Activated CD8-positive, alpha-beta memory T cell treated with anti-CD3 and anti-CD28 coated beads, Interleukin-2, amount 50 U/mL, for 4 hours (primary cell): ENCODE measurements at places on chromosomes 3 and 15.

DNA sequence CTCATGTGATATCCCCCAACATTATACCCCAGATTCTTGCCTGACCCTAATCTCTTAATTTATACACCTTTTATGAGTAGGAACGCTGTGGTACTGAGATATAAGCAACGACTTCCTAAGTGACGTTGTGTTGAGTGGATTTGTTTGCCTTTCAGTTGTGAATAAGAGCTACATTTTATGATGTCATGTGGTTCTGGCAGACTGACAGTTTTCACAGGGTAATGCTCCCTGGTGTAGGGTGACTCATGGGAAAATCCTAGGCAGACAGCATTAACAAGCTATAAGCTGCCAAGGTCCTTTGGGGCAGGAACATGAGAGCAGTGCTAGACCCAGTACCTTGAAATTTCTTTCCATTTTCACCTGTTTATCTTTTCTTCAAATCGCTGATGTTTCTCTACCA is 11.2 kb downstream of the C3orf52 start:
- no peak for DNase-seq

DNA sequence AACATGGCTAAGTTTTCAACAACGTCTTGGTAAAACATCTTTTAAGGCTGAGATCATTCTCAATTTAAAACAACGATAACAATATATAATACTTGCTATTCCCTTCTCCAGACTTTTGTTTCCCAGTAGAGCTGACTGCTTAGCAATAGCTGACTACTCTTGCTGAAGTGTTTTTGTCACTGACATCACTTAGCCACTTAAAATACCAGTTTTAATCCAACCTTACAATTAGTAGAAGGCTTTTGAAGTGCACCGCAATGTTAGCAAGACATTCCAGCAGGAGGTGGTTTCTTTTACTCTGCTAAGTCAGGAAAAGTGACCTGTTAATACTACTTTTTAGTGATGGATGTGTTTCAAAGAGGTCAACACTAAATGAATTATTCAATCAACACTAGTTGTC is 28.7 kb upstream of the GBE1 start:
- no peak for DNase-seq

GRCh38 chr3:174955513-174956016 is 96.4 kb downstream of the NAALADL2 start:
- no peak for DNase-seq

GRCh38 chr15:63244976-63245645 is 32.3 kb upstream of the APH1B start:
- no peak for DNase-seq

- DNase-seq, result no peak
Measured at GRCh38 chr3:26652164-26652563, 29.6 kb downstream of the LRRC3B start.

DNA sequence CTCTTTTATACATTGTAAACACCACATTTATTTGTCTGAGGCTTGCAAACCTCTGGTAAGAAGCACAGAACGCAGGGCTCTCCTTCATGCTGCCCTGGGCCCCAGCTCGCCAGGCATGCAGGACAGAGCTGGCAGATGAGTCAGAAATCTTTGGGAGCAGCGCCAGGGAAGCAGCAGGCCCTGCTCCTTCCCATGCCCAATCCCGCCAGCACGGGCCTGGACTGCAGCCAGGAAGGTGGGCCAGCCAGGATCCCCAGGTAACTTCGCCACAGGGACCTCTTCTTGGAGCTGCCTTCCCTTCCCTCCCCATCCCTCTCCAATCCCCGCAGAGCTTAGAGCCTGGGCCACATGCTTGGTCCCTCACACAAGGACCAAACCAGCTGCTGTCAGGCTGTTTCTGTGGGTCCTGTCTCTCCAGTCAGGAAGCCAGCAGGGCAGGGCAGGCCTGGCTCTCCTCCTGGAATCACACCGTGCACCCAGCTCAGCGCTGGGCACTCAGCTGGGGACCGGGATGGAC is 8.8 kb downstream of the STOML1 start:
- DNase-seq, result no peak

GRCh38 chr15:92102395-92102755 is 248.9 kb downstream of the SLCO3A1 start:
- no peak for DNase-seq

- DNase-seq, result no peak
Measured at GRCh38 chr3:193842029-193842798, 249.2 kb downstream of the OPA1 start.

DNA sequence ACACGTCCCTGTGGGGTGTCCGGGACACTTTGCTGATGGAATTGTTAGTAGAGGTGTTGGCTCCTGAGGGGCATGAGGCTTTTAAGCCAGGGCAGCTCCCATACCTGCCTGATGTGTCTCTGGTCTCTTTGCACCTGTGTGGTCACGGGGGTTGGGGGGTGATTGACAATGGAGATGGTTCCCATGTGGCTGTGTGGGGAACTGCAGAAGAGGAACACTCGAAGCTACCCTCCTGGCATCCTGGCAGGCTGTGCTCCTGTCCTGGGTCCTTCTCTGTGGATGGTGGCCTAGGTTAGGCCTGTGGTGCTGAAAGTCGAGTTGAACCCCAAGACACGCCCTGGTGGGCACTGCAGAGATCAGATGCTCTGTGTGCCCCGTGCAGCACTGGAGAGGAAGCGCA is 73.4 kb downstream of the HMCES start:
- no peak for DNase-seq

- no peak for DNase-seq
Measured at GRCh38 chr15:30963681-30964080, 27.7 kb downstream of the MTMR10 start.

DNA sequence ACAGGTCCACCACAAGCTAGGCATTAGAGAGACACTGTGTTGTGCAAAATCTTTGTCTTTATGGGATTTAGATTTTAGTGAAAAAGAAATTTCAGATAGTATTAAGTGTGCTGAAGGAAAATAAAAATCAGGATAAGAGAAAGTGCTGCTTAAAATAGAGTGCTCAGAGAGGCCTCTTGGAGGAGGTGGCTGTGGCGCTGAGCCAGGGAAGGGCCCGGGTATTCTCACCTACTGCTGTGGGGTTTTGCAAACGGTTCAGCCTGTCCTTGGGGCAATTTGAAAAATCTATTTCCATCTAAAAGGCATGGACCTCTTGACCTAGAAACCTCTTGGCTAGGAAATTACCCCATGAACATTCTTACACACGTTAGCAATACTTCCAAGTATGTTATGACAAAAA is 267.7 kb downstream of the TJP1 start:
- DNase-seq, result no peak

GRCh38 chr3:129433565-129433964 is 5.1 kb upstream of the EFCAB12 start:
- no peak for DNase-seq

- DNase-seq, result no peak
Measured at GRCh38 chr3:105729667-105730066, 139.1 kb downstream of the CBLB start.

DNA sequence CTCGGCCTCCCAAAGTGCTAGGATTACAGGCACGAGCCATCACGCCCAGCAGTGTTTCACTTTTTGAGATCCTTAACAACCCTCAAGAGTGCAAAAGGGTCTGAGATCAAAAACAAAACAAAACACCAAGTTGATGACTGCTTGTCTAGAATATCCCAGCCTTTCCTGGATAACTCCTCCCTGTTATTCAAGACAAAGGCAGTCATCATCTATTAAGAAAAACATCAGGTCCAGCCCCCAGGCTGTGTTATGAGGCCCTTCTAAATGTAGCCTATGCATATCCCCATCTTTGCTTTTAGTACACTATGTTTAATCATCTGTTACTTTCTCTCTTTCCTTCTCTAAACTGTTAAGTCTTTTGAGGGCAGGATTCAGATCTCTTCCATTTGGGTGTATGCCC is 150.1 kb upstream of the FHIT start:
- no peak for DNase-seq

DNA sequence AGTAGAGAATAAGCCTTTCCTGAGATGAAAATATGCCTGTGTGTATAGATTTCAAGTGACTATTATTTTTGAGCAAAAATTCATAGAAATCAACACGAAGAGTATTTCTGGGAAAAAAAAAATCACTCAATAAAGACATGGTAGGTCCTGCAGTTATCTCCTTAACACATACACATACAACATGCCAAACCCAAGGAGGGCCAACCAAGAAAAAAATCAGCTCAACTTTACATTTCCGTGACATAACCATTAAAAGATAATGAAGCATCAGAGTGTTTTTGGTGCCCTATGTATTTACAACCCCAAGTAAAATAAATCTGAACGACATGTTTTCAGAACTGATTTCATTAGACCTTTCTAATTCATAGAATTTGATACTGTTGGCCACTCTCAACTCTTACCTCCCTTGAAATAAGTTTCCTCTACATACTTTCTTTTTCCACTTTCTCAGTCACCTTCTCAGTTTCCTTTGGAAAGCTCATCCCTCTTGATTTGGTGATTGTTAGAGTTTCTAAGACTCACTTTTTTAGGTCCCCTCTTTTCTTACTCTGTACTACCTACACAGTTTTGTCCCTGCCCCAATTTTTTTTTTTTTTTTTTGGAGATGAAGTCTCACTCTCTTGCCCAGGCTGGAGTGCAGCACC is 162.3 kb downstream of the TBL1XR1 start:
- DNase-seq, result no peak

GRCh38 chr15:87764461-87765240 is 491.9 kb downstream of the NTRK3 start:
- DNase-seq, result no peak

DNA sequence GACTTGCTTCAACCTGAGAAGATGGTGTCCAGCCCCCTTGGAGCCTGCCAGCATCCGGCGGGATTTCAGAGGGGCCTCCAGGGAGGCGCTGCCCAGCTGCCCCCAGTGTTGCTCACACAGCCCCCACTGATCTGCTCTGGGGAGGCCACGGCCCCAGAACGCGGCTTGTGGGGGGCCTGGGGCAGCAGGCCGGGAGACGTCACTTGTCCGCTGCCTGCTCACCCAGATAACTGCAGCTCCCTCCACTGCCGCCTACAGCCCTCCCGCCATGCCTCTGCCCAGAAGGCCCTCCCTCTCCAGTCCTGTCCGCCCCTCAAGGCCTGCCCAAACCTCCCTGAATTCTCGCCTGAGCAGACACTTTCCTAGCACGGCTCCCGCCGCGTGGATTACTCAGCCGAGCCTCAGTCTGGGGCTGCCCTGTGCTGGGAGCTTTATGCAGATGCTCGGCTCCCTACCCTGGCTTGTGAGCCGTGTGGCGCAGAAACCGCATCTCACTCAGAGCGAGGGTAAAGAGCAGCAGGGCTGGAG is 17.2 kb upstream of the ADIPOQ start:
- peak; percentile 28 for DNase-seq

DNA sequence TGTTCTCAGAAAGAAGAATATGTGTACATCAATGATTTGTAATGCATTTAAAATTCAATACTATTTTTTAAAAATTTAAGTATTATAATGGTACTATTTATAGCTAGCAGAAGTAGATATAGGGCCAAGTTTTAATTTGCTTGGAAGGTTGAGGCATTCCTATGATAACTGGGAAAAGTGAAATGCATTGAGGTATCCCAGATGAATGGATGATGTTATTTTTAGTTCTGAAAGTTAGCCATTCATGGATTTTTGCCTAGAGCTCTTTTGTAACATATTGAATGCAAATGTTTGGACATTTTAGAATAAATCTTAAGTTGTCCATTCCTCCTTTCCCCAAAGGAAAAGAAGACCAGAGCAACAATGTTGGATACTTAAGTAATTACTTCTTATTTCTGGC is 47.6 kb downstream of the GAP43 start:
- no peak for DNase-seq

DNA sequence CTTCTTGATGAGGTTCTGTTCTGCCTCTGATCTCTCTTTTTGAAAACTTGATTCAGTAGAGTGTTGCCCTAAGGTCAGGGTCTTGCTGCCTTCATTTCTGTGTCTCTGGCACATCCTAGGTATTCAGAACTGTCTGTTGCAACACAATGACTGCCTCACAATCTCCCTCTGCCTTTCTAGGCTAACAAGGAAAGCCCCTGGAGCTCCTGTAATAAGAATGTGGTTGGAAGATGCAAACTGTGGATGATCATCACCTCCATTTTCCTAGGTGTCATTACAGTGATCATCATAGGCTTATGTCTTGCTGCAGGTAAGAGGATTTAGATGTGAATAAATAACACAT is 7.0 kb downstream of the C3orf52 start:
- no peak for DNase-seq

- DNase-seq, result no peak
Measured at GRCh38 chr15:100515758-100516157, 13.0 kb downstream of the CERS3 start.

DNA sequence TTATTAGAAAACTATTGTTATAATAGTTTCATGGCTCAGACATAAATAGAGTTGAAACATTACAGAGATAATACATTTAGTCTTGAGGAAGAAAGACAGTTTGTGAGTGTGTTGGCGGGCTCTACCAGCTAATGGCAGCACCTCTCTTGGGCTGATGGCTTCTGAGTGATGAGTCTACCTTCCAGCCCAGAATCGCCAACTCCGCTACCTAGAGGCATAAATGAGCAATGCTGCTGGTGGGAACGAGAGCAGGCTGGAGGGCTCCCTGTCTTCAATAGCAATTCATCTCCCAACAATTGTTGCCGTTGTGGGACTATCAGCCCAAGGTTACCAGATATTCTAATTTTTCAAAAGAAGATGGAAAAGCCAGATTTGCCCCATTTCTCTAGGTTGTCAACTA is 388.7 kb downstream of the FOXP1 start:
- no peak for DNase-seq

DNA sequence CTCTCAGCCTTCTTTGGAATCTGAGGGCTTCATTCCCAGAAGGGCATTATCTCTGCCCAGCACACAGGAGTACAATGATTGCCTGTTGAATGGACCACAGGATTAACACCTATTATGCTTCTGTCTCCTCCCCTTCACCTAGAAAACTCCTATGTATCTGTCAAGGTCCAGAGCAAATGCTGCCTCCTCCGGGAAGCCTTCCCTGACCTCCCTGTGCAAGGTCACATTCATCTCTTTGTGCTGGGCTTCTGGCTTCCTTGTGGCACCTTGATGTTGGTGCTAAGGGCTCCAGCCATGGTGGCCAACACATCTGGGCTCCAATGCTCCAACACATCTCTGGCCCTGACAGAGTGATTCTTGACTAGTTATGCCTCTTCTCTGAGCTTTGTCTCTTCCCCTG is 49.9 kb upstream of the ATP2B2 start:
- no peak for DNase-seq

DNA sequence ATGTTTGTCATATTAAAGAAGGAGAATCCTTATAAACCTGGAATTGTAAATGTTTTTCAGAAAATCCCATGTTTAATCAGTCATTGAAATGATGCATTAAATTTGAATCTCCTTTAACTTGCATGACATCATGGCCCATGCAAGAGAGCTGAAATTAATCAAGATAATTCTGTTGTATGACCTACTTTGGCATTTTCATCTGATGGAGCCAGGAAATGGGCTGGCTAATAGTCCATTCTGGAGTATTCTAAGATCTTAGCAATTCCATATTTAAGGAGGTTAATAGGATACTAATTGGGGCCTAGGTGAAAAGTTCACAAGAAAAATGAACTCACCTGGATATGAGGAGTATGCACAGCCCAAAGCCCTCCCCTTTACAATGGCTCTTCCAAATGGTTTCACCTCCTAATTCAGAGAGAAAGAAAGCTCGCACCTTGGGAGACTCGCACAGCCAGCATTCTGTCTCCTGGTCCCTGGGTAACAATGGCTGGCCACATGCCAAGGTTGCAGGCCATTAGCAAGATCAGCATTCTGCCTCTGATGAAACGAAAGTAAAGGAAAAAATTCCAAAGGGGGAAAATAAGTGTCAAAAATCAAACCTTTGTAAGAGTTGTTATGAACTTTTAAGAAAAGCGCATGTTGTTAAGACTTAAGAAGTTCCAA is 786.4 kb downstream of the MCTP2 start:
- no peak for DNase-seq

- no peak for DNase-seq
Measured at GRCh38 chr3:48950051-48950450, 31.4 kb downstream of the ARIH2 start.

- no peak for DNase-seq
Measured at GRCh38 chr15:58419803-58420524, 11.8 kb upstream of the LIPC start.
